Omental fat pad (tissue), 4 donors: ENCODE measurements at places on chromosomes 5 and 9. TPM values are rescaled to one million over a fixed set of nuclear protein-coding genes. Genes with fewer than 3 reads are reported as not detected.

UCK1 gene
- 25.0 TPM for total RNA-seq

DNA sequence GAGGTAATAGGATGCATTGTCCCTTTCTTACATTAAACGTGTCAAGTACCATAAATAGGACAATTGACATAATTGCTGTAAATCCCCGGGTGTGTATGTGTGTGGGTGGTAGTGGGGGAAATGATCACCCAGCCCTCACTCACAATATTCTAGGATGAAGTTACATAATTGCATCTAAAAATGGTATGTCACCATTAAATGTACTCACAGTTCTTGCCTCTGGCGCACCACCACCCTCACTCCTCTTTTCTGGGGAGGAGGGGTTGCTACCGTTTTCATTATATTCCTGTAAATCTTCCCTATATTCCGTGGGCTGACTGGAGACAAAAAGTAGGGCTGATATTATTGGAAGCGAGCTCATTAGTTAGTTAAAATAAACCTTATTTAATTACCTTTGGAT lies 563.8 kb downstream of the TLR4 start:
- no peak for DNase-seq

- DNase-seq = no peak
These were observed 28.2 kb downstream of the BAAT start for GRCh38 chr9:101356619-101357018.

DNA sequence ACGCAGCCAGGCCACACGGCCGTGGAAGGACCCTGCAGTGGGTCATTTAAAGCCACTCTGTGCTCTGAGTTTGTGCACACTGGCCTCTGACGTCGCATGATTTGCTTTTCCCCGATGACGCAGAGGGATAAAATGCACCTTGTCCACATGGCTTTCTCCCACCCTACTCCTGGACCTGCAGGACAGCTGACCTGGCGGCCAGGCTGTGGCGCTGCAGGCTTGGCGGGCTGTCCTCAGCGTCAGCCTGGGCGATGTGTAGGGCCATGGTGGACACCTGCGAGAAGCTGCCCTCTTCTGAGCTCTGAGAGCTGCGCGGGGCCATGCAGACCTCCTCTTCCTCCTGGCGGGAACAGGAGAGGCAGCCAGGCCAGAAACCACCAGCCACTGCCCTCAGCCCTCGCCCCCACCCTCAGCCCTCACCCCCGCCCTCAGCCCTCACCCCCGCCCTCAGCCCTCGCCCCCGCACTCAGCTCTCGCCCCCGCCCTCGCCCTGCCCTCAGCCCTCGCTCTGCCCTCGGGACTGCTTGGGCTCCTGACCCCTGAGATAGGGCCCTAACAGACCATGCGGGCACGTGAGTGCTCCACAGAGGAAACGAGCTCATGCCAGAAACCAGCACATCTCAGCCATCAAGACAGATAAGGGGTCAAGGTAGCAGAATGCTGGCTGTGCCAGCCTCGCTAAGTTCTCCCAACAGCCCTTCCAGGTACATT lies 20.0 kb upstream of the SCGB3A1 start:
- DNase-seq = no peak
